Mononuclear cell (primary cell): ENCODE measurements at places on chromosomes 2 and 18. TPM values are rescaled to one million over a fixed set of nuclear protein-coding genes. Genes with fewer than 3 reads are reported as not detected.

Gene UPP2
- not detected for total RNA-seq

Gene KIAA2012
- total RNA-seq, result not detected

Gene RIT2
- not detected for total RNA-seq

Gene ITPRIPL1
- total RNA-seq, result 4.7 TPM

Gene CNGA3
- total RNA-seq, result not detected
